ENCODE measurements at places on chromosomes 1 and 21. TPM values are rescaled to one million over a fixed set of nuclear protein-coding genes. Genes with fewer than 3 reads are reported as not detected.

Gene IVL
- total RNA-seq, result not detected

Gene NUDT17
- total RNA-seq, result 2.2 TPM

GRCh38 chr1:64601207-64601606 is 131.3 kb downstream of the CACHD1 start:
- no peak overlapping the region for H3K27ac ChIP-seq
- no peaks in the 10 kb centered on the region for H3K27me3 ChIP-seq
- H3K4me3 ChIP-seq, result no peak overlapping the region

Gene TXNDC12
- total RNA-seq, result 34.7 TPM

DNA sequence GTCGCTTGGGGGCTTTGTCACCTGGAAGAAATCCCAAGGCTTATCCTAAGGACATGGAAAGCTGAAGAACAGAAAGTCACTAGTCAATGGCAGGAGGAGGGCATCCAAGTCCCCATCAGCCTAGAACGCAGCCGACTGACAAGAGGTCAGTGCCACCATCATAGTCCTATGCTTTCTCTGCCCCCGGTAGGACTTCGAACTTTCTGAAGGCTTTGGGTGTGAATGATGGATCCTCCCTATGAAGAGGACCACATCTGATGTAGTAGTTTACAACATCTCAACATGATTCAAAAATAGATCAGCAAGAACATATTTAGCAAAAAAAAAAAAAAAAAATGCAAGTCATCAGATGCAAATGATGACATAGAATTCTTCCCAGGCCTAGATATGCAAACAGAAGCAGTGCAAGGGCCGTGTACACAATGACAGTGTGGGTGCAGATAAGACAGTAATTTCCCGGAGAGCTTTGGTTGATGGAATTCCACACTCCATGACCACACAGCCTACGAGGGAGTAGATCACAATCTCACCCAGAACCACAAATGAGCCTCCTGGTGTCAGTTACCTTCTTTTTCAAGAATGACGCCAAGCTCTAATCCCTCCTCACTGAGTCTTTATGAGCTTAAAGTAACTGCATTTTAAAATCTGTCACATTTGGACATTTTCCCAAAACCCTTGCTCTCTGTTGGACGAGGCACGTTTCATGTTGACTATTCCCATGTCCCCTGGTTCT is 88.2 kb downstream of the PSMG1 start:
- no peak for DNase-seq
- no peaks in the 10 kb centered on the region for H3K27me3 ChIP-seq
- no peak overlapping the region for H3K27ac ChIP-seq
- no peaks in the 10 kb centered on the region for H3K36me3 ChIP-seq
- no peaks in the 10 kb centered on the region for H3K4me1 ChIP-seq

Data from CD8-positive, alpha-beta memory T cell (primary cell).